ENCODE measurements at places on chromosomes 7 and 10.

- DNase-seq: no peak
Measured at GRCh38 chr7:131322861-131323260, 4.8 kb upstream of the MKLN1 start.

DNA sequence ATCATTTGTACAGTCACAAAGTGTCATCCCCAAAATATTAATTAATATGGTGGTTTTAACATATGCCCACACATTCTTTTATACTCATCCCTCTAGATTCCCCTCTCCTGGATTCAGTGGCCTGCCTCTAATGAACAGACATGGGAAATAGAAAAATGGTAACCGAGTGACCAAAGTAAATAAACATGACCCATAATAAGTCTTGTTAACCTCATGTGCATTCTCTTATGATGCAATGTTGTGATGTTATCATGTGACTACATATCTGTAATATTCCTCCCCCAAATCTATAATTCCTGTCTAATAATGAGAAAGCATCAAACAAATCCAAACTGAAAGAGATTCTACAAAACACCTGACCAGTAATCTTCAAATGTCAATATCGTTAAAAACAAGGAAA is 164.5 kb upstream of the PRSS1 start:
- no peak for DNase-seq

DNA sequence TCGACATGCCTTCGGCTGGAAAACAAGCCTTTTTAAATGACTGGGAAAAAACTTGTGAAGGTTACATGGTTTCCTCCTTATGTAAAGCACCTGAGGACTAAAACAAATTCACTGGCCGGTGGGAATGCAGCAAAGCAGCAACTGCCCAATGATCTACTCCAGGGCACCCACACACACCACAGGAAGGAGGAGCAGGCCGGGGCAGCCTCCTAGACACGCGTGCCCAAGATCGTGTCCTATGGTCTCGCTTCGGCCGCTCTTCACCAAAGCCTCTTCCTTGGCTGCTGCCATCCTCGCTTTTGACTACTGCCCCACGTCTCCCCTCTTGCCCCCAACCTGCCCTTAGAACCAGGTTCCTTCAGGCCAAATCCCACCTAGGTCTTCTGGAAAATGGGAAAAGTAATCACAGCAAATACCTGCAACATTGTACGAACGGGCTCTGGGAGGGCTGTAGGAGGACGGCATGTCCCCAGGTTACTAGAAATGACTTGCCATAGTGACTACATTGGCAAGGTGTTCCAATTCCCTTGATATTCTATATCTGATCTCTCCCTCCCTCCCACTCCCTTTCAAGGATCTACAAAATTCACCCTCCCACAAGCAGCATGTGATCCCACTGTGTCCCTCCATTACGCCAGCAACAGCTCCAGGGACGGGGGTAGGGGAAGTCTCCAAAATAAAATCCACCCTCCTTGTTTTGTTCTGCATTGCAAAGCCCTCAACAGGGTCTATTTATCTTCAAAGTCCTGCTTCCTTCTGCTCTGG is 84.9 kb downstream of the RNF216 start:
- no peak for DNase-seq

- no peak for DNase-seq
Measured at GRCh38 chr10:129335942-129336341, 131.1 kb upstream of the MGMT start.

GRCh38 chr10:31708046-31708445 is 220.6 kb downstream of the ARHGAP12 start:
- DNase-seq: no peak

DNA sequence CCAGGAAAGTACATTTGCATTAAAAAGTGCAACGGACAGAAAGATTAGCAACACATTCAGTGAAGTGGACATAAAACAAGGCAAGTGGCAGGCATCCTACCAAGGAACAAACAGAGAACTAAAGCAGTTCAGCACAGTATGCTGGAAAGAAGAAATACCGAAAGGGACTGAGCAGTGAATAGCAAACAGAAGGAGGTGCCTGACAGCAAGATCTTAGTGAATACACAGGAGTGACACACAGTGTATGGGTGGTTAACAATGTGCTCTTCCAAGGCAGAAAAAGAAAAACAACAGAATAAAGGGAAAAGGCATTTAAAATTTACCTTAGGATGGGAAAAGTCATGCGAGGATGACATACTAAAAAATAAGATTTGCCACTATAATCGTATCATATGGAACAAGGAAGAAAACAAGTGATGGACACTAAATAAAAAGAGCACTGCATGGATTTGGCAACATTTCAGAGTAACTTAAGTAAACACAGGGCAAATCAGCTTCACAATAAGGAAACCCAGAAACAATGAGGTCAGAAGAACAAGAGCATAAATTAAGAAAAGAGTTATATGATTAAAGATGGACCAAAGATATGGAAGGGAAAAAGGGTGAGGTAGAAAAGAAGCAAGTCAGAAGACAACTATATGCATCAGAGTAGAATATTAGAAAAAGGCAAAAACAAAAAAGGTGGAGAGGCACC is 29.5 kb downstream of the MEST start:
- no peak for DNase-seq

DNA sequence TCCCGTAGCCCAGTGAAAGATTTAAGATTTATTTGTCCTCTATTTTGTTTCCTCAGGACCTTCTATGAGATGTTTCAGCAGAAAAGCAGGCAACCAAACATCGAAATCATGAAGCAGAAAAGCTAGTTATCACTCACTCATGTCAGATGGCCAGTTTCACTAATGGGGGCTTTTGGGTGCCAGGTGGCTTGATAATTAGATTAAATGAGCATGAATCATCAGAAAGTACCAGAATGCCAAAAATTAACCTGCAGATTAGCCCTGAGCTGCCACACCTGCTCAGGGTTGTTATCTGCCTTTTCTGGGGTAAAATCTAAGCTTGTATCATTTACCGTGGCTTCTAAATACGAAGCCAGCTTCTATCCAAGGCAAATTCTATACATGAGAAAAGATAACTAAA is 1017.5 kb downstream of the XPNPEP1 start:
- no peak for DNase-seq

DNA sequence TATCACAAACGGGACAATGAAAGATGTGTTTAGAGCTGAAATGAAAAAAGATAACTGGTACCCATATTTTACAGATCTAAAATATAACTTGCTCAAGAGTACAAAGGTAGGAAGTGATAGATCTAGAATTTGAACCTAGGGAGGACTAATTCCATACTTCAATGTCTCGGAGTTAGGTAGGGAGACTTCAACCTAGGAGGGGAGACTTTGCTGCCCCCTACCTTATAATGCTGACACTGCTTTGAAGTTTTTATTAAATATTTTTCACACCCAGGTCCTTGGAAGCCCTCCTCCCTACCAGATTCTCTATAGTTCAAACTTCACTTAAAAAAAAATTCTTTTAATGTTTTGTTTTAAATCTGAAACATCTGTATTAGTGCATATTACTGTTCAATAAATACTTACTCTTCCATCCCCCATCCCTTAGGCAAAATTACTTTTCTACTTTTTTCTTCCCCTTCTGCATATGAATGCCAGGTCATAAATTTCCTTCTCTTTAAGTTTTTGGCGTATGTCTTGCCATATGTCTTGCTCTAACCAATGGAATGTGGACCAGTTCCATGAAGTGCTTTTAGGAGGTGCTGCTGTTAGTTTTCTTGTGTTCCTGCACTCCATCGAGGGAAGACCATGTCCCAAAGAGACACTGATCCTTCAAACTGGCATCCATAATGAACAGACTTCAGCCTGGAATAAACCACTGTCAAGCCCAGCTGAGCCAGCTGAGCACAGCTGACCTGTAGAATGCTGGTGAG is 57.8 kb downstream of the MICU1 start:
- DNase-seq: no peak

DNA sequence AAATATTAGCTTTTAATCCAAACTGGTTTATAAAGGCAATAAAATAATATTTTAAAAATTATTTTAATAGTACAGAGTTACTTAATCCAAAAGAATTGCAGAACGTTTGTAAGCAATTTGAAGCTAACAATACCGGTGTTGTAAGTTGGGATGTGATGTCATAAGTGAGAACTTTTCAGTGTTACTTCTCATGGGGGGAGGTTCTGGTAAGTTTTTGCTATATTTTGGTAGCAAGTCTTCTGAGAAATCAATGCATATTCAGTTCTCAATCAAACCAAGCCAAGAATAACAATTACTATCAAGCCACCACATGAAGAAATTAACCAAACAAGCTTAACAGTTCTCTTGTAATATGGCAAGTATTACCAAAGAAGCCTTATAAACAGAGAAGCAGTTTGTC is 147.1 kb upstream of the ASAH2 start:
- no peak for DNase-seq

GRCh38 chr7:14825912-14826311 is 76.6 kb downstream of the DGKB start:
- no peak for DNase-seq

GRCh38 chr10:50394832-50395231 is 143.5 kb upstream of the ASAH2 start:
- no peak for DNase-seq

- no peak for DNase-seq
Measured at GRCh38 chr10:74936577-74937265, 110.3 kb downstream of the KAT6B start.

- no peak for DNase-seq
Measured at GRCh38 chr7:112176241-112176640, 30.0 kb downstream of the DOCK4 start.

GRCh38 chr10:66795866-66796265 is 130.0 kb upstream of the LRRTM3 start:
- DNase-seq: no peak

DNA sequence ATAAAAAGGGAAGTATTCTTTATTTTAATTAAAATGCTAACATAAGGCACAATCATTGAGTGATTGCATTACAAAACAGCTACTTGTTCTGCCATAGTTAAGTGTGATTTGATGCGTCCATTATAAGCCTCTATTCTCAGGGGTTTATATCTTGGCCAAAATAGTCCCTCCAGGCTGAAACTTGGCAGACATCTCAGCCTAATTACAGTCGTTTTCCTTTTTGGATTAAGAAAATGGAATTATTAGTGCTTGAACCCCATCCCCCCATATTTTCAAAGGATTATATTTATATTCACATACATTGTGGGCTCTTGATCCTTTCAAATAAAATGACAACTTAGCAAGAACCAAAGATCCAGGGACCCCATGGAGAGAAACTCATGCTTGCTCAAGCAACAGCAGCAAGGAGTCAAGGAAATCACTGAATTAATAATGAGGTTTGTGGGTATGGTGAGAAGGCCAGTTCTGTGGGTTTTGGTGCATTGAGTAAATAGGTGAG is 66.7 kb upstream of the NEUROD6 start:
- DNase-seq: no peak

DNA sequence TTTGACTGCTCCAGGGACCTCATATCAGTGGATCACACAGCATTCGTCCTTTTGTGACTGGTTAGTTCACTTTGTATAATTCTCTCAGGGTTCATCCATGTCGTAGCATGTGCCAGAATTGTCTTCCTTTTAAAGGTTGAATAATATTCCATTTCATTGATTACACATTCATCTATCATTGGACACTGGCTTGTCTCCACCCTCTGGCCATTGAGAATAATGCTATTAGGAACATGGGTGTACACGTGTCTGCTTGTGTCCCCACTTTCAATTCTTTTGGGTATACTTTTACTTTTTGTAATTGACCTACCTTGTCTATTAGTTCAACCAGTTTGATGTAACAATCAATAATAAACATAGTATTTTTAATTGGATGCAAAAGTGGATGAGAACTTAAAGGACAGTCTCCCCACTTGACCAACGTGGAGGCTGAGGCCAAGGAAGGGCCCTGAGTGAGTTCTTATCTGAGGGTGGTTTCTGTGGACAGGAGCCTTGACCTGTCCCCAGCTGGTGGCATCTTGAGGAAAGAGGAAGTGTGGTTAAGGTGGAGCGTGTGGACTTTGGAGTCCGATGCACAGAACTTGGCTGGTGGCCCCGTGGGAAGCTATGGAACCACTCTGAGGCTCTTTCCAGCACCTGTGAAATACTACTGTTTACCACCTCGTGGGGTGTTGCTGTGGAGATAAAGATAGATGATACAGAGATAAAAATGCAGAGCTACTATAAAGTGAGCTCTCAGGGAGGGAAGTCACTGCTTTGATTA is 16.6 kb downstream of the WDFY4 start:
- DNase-seq: no peak

GRCh38 chr10:42149027-42149700 is 489.2 kb downstream of the ZNF33B start:
- no peak for DNase-seq

DNA sequence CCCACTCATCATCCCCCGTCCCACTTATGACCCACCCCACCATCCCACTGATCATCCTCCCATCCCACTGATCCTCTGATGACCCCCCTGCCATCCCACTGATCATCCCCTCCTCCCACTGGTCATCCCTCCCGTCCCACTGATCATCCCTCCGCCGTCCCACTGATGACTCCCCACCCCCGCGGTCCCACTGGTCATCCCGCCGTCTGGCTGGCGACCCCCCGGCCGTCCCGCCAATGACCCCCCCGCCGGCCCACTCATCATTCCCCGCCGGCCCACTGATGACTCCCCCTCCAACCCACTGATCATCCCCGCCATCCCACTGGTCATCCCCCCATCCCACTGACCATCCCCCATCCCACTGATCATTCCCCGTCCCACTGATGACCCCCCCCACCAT is 161.1 kb downstream of the GRM8 start:
- DNase-seq: no peak

DNA sequence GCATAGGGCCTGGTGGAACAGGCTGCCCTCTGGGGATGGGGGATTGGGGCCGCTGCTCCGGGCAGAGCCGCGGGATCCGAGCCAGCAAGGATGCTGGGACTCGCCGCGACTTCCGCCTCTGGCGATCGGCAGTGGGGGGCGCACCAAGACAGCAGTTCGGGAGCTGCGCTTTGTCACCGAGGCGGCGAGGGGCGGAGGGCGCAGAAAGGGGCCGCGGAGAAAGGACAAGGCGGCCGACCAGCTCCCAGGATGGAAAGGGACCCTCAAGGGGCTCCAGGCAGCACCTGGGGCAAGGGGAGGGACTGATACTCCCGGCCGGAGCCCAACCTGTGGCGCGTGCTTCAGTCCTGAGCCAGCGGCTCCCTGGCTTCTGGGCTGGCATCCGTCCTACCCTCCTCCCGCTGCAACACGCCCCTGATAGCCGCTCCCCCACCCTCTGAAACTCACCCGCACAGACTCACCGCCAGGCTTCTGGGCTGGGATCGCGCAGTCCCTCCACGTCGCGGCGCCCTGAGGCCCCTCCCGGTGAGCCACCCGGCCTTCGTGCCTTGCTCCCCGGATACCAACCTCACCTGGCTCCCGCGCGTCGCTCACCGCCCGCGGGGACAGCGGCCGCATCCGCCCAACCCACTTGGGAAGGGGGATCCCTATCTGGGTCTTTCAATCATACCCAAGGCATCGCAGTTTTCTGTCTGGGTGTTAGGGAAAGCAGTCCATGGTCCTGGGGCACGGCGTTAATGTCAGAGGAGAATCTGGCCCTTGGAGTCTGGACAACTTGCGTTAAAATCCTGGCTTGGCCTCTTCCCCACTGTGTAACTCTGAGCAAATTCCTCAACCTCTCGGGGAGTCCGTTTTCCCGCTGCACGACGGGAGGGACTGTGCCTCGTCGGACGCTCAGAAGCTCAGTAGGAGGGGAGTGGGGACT is 7.0 kb upstream of the EVX1 start:
- no peak for DNase-seq

GRCh38 chr7:81236560-81236959 is 317.7 kb upstream of the SEMA3C start:
- no peak for DNase-seq
